CD4-positive, alpha-beta T cell treated with Interferon alpha-2 for 1 hour (primary cell): ENCODE measurements at places on chromosomes 2 and 18.
A peak's percentile ranks its signal among the peaks of the same experiment; 100 is the strongest.

- DNase-seq: no peak
Observed at GRCh38 chr2:36369163-36369562, 13.6 kb downstream of the CRIM1 start.

GRCh38 chr2:212042562-212042961 lies 496.0 kb downstream of the ERBB4 start:
- DNase-seq: no peak

GRCh38 chr18:1668279-1668678 lies 763.6 kb downstream of the ADCYAP1 start:
- DNase-seq: no peak

DNA sequence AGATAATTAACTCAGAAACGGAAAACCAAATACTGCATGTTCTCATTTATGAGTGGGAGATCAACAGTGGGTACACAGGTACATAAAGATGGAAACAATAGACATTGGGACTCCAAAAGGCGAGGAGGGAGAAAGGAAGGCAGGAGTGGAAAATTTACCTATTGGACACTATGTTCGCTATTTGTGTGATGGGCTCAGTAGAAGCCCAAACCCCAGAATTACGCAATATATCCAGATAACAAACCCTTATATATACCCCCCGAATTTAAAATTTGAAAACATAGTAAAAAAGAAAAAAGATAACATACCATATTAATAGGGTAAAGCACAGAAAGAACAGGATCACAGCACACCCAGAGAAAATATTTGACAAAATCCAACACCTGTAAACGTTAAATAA lies 1351.7 kb upstream of the FAM98A start:
- DNase-seq: no peak

- no peak for DNase-seq
Observed at GRCh38 chr2:1603059-1603458, 141.3 kb downstream of the PXDN start.

GRCh38 chr18:27605107-27605834 lies 420.2 kb upstream of the CHST9 start:
- peak; percentile 6 for DNase-seq

- peak; percentile 60 for DNase-seq
Observed at GRCh38 chr2:86225581-86225980, 26.3 kb downstream of the MRPL35 start.

DNA sequence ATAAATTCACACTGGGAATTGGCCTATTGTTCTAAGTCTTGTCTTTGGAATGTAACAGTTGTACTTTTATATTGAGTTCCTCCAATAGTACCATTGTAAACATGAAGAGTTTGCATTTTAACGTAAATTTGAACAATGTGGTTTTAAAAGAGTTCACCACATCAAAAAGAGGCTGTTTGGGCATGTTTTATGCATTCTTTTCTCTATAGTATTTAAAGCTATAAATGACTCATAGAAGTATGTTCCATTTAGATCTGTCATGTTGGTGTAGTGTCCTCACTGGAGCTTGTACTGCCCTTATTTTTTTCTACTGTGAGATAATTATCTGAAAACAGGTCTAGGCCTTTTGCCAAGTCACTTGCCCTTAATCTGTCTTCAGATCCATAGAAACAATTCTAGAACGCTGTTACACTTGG lies 141.9 kb downstream of the RHBDD1 start:
- no peak for DNase-seq

DNA sequence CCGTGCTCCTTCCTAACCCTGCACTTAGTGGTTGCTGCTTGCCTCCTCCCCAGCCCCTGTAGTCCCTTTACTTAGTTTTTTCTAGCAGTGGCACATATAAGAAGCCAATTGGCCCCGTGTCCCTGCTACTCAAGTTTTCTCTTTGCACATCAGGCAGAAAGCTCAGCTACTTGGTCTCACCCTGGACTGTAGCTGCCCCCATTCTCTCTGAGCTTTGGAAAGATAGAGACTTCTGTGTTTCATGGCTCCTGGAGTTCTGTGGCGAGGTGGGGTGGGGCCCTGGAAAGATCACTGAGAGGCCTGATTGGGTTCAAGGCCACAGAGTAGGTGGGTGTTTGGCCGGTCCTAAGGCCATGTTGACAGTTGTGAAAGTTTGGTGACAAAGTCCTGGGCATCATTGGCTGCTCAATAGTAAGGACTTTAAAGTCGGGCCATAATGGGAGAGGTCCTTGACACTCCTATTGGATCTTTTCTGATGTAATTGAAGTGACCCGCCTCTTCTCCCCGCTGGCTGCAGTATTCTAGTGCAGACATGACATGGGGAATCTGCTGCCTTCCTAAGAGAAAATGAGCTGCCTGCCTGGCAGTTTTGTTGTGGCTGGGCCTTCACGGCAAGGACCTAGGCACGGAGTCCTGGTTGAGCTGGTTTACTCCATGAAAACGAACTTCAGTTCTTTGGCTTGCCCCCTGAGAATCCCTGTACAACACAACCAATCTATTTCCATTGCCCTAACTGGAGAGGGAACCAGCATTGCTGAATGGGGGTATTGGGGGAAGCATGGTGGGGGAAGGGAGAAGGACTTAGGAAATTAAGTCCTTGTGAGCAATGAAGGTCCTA lies 26.2 kb upstream of the CYP27A1 start:
- no peak for DNase-seq

- no peak for DNase-seq
Observed at GRCh38 chr18:62386601-62387000, 61.5 kb downstream of the TNFRSF11A start.

DNA sequence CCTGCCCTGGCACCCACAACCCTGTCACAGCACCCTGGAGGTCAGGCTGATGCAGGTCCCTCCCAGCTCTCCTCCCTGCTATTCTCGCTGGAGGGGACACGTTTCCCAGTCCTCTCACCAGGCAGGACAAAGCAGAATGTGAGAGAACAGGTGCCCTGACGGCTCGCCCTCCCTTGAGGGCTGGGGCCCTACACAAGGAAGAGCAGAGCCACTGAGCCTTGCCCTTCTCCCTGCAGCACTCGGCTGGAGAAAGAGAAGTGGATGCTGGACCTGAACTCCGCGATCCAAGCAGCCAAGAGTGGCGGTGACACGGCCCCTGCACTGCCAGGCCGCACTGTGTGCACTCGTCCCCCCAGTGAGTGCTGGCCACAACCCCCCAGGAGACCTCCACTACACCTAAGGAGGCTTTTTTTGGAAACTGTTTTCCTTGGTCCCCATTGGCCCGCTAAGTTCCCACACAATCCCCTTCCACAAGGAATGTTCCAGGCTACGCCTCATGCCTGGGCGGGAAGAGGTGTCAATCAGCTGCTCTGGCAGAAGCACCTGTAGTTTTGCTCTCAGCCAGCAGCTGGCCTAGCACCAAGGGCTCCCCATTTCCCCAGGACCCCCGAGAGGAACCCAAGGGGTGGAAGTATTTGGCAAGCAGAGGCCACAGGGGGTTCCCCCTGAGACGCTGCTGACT lies 17.4 kb downstream of the STK25 start:
- no peak for DNase-seq

DNA sequence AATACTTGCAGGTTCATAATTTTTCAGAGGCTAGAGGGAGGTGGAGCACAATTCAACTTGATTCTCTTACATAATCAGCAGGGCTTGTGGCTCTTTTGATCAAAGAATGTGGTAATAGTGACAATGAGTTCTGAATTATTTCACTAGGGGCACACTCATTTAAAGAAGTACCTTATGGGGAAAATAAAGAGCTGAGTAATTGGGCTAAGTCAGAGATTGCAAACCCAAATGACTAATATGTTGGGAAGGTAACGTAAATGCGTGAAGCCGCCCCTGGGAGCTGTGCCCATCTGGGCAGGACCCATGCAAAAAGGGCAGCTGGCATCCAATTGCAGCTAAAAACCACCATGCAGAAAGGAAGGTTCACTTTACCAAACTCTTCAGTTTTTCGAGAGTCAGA lies 35.3 kb downstream of the NCKAP5 start:
- DNase-seq: no peak

DNA sequence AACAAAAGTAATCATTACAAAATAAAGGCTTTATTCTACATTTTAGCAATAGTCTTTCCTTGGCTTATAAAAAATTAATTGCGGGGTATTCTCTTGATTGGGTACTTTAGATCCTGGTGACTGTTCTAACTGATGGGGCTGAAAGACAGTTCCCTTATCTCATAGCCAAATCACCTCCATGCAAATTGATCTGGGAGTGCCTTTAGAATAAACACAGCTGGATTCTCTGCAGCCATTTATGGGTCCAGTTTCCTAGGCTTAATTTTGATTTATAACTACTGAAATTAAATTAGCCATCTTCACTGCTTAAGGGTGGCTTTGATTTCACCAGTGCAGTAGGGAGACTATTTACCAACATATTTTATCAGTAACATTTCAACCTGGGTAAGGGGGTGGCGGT lies 337.1 kb downstream of the NRXN1 start:
- DNase-seq: no peak

- DNase-seq: no peak
Observed at GRCh38 chr2:100793220-100793619, 26.7 kb upstream of the NPAS2 start.

- no peak for DNase-seq
Observed at GRCh38 chr2:19538411-19538963, 180.1 kb upstream of the OSR1 start.

DNA sequence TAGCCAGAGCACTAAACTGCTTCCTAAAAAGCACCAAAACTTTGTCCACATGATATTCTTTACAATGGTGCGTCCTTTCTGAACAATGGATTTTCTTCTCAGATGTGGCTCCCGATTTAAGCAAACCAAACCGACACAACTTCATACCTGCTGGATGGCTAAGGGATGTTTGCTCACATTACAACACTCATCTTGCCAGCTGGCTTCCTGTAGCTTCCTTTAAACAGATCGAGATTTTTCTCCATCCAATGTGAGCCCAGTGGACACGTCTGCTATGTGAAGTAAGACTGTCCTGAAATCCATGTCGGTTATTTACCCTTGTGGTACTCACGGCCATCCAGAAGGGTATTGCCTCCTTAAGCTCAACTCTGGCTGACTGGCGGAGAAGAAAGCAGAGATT lies 126.5 kb downstream of the MAPK4 start:
- DNase-seq: no peak

DNA sequence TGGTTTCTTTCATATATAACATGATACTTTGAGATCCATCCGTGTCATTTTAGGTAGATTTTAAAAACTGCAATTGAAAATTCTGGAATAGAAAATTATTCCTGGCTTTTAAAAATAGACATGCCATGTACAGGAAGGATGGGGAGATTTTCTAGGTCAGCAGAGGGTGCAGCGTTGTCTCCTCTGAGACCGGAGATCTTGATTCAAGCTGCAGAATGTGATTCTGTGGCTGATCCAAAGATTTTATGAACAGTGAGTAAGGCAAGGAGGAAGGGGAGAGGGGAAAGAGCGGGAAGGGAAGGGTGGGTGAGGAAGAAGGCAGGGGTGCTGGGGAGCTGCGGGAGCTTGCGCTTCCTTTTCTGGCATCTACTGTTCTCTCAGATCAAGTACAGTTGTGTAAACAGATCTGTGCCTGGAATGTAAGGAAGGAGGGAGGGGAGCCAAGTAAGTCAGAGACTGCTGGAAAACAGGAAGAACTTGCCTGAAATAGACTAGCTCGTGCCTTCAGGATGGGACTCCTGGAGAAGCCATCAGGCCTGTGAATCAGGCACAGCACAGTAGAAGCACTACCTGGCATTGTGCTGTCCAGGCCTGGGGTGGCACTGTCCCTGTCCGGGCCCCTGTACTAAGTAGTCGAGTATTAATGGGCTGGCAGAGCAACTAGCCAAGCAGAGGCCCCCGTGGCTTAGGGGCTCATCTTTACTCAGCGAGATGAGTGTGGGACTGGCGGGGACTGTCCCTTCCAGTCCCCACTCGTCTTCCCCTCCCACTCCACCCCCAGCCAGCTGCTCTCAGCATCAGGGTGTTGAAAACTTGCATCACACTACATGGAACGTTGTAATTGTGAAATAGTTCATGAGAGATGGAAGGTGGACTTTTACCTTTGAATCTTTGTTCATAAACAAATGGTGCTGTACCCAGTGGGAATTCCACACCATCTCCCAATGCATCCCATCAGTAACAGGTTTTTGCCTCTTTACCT lies 163.5 kb downstream of the UXS1 start:
- no peak for DNase-seq

- DNase-seq: no peak
Observed at GRCh38 chr18:41021089-41021488, 933.9 kb upstream of the PIK3C3 start.

DNA sequence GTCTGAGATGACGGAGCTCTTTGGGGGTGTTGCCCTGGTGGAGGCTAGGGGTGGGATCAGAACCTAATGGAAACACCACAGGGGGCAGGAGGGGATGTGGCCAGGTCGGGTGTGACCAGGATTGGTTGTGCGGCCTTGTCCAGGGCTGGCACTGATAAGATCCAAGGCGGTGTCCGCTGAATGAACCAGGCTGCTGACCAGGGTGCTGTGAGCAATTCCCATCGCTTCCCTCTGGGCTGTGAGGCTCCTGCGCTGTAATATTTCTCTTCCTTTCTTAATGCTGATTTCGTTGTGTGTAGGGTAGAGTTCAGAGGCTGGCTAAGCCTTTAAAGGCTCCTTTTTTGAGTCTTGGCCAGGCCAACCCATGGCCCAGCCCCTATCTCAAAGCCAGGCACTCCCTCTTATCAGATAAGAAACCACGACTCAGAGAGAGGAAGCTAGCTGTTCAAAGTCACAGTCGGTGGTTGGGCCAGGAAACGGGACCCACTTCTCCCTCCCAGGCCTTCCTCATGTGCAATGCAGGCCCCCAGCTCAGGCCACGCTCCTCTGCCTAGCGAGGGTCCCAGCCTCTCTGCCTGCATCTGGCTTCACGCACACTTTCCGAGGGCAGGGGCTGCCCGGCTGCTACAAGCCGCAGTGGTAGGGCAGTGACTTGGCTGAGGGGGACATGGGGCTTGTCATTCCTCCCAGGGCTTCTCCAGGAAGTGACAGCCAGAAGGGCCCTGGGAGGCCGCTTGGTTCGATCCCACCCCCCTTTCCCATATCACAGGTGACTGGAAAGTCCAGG lies 26.0 kb upstream of the FOSL2 start:
- peak; percentile 84 for DNase-seq

DNA sequence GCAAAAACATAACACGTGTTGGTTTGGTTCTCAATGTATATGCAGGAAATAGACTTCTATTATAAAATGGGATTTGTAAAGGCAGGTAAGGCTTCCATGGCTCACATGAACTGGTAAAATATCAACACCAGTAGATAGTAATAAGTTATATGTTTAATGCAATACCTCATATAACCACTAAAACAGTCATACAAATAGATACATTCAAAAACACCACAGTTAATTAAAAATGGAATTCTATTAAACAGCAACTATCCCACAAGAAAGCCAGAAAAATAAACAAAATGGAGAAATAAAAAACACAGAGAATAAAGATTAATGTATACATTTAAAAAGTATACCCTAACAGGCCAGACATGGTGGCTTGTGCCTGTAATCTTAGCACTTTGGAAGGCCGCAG lies 243.8 kb upstream of the LRATD1 start:
- no peak for DNase-seq

- DNase-seq: no peak
Observed at GRCh38 chr2:204255526-204255925, 289.7 kb upstream of the PARD3B start.
